ENCODE measurements at places on chromosomes 3 and 15.

- DNase-seq: no peak
These were observed 23.3 kb upstream of the ERC2 start for GRCh38 chr3:56491566-56491965.

GRCh38 chr3:58271901-58272501, 34.0 kb upstream of the RPP14 start:
- DNase-seq: peak; percentile 13

GRCh38 chr3:71149959-71150954, 433.3 kb downstream of the FOXP1 start:
- no peak for DNase-seq

DNA sequence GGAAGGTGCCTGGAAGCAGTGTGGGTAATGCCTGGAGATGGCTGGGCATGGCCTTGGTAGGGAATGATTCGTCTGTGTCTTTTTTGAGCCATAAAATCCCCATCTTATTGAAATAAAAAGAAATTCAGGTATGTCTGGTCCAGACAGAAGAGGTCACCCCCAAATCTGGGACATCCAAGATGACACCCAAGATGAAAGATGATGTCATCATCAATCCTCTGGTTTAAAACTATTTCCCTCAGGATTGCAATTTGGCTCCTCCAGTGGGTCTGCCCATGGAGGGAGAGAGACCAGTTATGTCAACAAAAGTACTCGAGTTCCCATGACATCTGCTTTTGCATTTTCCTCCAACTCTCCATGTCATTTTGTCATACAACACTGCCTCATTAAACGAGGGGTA, 16.7 kb upstream of the CCR9 start:
- no peak for DNase-seq

- DNase-seq: no peak
These were observed 214.8 kb upstream of the TPRG1 start for GRCh38 chr3:188956839-188957489.

Data from T-helper 2 cell treated with Interferon-gamma antibody and Interleukin-4, amounts not matched to agents 5 μg/mL and 100 μg/mL, for 36 hours (primary cell).